Stimulated activated CD4-positive, alpha-beta T cell treated with anti-CD3 and anti-CD28 coated beads, TNF-alpha, amount 100 ng/mL, for 48 hours (primary cell): ENCODE measurements at places on chromosomes 11 and 22.

DNA sequence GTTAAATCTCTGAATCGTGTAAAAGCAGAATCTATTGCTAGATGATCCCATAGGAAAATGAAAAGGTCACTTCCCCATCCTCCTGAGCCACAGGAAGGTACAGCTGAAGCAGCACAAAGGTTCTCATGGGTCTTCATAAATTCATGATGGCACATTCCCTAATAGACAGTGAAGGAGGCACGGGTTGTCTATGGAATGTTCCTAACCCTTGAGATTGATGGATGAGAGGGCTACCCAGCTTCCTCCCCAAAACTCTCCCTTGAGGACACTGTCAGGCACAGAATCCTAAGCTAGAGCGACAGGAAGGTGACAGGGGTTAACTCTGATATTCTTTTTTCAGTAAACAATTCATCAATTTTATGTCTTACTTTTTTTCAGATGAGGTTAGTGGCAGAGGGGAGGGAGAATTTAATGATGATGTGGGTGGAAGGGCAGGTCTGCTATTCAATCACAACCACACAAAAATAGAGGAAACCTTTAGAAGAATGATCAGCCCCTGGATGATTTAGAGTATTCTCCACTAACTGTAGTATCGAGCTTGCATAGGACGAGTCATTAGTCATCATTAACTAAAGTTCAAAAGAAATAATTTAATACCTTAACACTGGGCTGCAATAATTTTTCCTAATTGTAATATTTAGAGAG is 33.1 kb downstream of the SEZ6L start:
- DNase-seq = no peak

DNA sequence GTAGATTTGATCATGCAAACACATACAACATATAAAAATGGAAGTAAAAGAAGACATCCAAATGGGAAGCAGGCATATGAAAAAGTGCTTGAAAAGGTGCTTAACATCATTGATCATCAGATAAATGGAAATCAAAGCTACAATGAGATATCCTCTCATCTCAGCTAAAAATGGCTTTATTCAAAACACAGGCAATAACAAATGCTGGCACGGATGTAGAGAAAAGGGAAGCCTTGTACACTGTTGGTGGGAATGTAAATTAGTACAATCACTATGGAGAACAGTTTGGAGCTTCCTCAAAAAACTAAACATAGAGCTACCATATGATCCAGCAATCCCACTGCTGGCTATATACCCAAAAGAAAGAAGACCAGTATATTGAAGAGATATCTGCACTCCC is 549 bp upstream of the TCN1 start:
- DNase-seq = no peak

- DNase-seq = no peak
These were observed 3.5 kb downstream of the BAIAP2L2 start for GRCh38 chr22:38106814-38107578.

- peak; percentile 32 for DNase-seq
These were observed 99.1 kb downstream of the CD44 start for GRCh38 chr11:35237860-35238715.

- no peak for DNase-seq
These were observed 43.9 kb upstream of the SWAP70 start for GRCh38 chr11:9619971-9620370.

GRCh38 chr11:45649544-45650165 is 15.8 kb downstream of the CHST1 start:
- DNase-seq = no peak

DNA sequence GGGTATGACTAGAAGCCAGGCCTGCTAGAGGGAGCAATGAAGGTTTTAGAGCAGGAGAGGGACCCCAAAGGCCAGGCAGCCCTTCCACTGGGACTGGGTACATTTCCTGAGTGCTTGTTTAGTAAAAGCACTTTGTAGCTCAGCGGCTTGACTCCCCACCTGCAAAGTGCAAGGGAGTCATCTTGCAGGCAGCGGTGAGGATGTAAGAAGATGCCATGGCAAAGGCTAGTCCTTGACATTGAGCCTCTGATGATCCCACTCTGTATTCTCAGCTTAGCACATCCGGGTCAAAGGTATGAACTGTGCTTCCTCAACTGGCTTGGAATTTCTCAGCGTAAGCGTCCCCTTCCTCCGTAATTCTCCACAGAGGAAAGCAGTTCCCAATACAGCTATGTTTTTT is 3.1 kb upstream of the UBE2L3 start:
- DNase-seq = no peak

GRCh38 chr11:15653191-15653710 is 538.5 kb downstream of the INSC start:
- DNase-seq = no peak

DNA sequence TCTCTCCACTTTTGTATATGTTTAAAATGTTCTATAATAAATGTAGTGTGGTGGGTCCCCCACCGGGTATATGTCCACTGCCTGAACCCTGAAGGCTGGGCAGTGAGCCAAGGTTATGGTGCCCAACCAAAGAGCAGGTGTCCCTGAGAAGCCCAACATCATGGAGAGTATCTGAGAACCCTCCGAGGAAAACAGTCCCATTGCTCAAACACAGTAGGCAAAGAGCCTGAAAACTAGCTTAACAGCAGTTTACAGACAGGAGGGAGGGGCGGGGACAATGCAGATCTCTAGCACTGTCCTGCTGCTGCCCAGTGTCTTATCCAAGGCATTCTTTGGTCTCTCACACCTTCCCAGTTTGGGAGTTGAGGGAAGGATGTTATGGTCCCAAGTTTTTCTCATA is 91.0 kb downstream of the TMPRSS5 start:
- no peak for DNase-seq

GRCh38 chr22:46575911-46576555 is 38.6 kb upstream of the CELSR1 start:
- no peak for DNase-seq

- DNase-seq = no peak
These were observed 16.1 kb downstream of the BIK start for GRCh38 chr22:43126501-43127165.

GRCh38 chr11:67442504-67443404 is 522 bp downstream of the CORO1B start:
- DNase-seq = no peak

DNA sequence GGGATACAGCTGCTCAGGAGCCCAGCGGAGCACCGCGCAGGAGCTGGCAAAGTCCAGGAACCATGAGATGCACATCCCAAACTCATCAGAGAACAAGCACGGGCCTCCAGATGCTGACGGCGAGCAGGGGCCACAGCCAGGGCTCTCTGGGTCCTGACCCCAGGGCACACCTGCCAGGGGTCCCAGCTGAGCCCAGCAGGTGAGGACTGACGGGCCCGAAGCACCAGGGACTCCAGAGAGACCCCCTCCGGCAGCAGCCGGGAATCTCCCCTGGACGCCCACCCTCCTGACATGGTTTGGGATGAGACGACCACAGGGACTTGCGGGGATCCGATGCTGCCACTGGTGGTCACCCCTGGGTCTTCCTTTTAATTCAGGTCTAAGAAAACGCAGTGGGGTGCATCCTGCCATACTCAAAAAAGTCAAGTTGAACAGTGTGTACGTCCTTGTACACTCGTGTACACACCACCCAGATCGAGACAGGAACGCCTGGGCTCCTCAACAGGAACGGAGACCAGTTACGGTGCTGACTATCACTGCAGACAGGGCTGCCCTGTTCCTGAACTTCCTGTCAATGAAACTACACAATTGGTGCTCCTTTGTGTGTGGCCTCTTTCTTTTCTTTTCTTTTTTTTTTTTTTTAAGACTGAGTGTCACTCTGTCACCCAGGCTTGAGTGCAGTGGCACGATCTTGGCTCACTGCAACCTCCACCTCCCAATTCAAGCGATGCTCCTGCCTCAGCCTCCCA is 21.9 kb downstream of the TTLL8 start:
- DNase-seq = no peak

DNA sequence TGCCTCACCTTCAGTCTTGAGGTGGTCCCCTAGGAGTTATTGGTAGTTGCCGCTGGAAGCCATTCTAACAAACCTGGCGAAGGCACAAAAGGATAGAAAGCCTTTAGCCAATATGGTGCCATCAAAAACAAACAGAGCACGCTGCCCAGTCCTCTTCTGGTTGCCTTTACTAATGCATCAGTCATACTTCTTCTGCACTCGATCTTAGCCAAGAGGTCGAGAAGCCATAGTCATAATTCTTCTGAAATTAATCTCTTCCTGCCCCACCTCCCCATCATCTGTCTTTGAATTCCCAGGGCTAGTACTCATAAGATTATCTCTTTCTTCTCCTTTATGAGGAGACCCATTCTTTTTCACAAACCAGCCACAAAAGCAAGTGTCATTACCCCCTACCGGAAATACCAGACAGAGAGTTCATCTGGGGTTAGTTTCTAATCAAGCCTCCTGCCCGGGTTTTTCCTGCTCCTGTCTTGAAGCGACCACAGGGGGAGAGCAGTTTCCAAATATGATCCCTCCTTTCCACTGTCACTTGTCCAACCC is 21.4 kb upstream of the EHF start:
- DNase-seq = no peak

DNA sequence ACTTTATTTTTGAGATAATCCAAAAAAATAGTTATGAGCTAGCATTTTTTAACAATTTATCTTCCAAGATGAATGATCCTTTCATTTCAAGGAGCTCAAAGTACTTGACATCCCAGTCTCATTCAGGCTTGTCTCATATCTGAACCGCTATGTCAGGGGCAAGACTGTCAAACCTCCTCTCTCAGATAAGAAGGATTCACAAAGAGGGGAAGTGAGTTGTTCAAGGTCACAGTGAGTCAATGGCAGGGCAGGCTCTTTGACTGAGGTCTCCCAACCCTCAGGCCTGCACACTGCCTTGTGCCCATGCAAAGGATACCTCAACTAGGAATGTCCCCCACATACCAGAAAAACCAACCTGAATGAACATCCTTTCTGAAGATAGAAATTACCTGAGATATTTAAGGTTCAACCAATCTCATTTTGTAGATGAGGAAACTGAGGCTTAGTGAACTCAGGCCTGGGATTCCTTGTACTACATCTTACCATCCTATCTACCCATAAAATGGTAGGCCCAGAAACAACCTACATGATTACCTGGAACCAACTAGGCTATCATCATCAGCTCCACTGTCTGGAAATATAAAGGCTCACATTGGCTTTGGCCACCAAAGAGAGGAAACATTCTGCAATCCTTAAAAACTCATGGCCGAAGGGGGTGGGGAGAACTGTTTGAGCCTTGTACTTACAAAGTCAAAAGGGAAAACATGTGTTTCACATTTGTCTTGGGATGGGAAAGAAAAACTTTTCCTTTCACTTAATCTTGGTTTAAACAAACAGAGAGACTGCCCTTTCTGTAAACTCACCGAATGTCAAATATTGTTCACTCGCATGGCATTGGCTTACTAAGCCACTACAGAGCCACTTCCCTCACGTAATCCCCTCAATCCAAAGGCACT is 51.1 kb downstream of the LIF start:
- no peak for DNase-seq

GRCh38 chr11:83249972-83250593 is 36.1 kb downstream of the CCDC90B start:
- DNase-seq = no peak

GRCh38 chr11:31801298-31801702 is 9.8 kb downstream of the PAX6 start:
- no peak for DNase-seq

DNA sequence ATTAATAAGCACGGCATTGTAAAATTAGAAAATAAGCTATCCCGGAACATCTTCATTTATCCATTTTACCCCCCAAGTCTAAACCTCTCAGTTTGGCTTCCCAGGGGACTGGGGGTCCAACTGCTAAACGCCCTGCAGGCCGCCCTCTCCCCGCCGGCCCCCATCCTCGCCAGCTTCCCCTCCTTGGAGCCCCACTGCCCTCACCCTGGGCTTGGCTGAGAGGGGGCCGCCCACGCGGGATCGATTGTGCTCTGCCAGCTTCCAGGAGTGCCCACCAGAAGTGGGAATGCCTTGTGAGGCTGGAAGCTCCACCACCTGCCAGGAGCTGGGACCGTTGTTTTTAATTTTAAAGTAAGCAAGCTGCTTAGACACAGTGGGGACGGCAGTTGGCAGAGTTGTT is 353.5 kb downstream of the TBC1D22A start:
- no peak for DNase-seq

- DNase-seq = no peak
These were observed 360.8 kb upstream of the PITPNB start for GRCh38 chr22:28279888-28280287.

DNA sequence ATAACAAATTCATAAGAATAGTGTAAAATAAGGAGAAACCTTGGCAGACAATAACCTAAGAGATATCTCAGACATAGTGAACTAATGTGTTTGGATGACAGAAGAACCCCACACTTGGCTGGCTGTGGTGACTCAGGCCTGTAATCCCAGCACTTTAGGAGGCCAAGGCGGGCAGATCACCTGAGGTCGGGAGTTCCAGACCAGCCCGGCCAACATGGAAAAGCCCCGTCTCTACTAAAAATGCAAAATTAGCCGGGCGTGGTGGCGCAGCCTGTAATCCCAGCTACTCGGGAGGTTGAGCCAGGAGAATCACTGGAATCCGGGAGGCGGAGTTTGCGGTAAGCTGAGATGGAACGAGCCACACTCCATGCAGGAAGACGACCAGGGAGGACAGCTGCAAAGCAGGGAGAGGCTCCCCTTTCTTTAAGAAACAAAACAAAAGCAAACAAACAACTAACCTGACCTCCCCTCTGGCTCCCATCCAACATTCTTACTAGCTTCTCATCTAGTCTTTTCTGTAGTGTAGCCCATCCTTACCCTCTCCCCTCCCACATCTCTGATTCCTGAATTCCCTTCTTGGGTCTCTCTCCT is 84.2 kb downstream of the ZNF280B start:
- DNase-seq = no peak

DNA sequence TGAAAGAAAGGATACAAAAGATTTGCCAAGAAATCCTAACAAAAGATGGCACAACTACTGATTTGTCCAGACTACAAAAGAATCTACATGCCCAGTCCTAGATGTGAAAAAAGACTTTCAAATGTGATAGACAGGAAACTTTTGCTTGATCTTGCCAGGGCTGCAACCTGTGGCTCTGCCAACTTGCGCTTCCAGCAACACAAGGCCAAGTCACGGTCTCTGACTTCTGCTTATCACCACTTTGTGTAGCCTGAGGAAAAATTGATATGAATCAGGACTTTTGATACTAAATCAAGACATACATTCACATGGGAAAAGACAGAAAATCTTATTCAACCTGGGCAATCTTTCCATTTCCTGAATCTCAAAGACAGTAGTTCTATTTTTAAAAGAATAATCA is 366.0 kb downstream of the RAB38 start:
- no peak for DNase-seq

- DNase-seq = no peak
These were observed 119.1 kb downstream of the TBC1D22A start for GRCh38 chr22:46881373-46882118.

- no peak for DNase-seq
These were observed 80.5 kb downstream of the CLPB start for GRCh38 chr11:72353861-72354260.

- no peak for DNase-seq
These were observed 88.2 kb downstream of the SWAP70 start for GRCh38 chr11:9752091-9752490.

DNA sequence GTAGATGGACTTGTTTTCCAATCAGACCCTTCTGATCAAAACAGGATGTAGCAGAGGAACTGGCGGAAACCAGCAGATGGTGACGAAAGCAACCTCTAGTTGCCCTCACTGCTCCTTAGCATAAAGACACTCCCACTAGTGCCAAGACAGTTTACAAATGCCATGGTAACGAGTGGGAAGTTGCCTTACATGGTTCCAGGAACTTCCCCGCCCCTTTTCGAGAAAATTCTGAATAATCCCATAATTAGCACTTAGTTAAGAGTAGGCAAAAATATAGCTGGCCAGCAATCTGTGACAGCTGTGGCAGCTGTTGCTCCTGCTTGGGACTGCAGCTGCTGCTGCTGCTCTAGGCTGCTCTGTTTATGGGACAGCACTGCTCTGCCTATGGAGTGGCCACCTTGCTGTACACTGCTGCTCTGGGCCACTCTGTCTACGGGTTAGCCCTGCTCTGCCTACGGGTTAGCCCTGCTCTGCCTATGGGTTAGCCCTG is 33.4 kb upstream of the SORL1 start:
- DNase-seq = no peak
